Urinary bladder (tissue), 4 donors: ENCODE measurements at places on chromosomes 1 and 21. TPM values are rescaled to one million over a fixed set of nuclear protein-coding genes. Genes with fewer than 3 reads are reported as not detected.

Gene MAP1LC3C
- total RNA-seq, result 1.9 TPM

Gene E2F2
- total RNA-seq, result 2.9 TPM

Gene LGR6
- total RNA-seq, result 0.37 TPM

Gene LCE6A
- total RNA-seq, result not detected

Gene GRHL3
- 15.1 TPM for total RNA-seq

DNA sequence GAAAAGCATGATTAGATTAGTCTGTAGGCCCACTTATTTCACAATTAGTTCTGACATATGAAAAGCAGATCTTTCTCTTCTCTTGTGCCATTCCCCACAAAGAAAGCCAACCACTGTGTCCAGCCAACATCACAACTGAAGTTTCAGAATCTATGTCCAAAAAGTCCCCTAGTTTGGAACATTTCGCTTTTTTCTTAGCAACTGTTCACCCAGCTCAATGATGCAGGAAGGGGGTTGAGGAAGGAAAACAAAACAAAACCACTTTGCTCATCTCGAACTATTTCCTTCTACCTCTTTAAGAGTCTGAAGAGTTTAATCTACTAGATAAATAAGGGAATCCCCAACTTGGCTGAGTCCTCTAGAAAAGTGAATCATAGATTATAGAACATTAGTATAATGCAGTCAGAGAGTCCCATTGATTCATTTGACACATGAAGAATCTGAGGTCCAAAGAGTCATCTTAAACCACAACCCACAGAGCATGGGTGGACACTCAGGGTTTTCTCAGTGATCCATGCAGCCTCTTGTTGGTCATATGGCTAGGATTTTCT lies 159.3 kb upstream of the SGIP1 start:
- DNase-seq, result no peak

DNA sequence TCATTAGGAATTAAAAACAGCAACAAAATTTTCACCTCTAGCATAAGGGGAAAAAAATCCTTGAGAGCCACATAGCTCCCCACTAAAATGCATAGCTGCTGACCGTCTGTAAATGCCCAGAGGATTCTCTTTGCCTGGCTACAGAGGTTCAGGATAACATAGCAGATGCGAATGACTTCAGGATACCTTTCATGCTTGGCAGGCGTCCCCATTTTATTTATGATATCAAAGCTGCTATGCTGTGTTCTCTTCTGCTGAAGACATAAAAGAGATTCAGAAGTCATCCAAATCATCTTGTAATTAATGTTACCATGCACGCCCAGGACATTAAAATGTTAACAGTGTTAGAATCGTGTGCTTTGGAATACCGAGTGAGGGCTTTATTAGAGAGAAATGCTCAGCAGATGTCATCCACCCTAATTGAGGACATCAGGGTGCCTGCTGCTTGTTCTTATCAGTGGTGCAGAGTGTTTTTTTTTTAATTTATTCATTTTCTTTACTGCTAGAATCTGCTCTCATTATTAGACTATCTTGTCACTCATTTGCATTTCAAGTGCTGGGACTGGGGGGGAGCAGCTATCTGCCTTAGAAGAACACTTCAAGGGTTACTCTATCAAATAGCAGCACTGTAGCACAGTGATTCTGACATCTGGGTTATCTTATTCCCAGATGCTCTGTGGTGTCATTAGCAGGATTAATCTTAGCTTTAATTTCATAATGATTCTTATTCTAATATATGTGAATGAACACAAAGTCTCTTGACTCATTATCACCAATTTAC lies 139.5 kb downstream of the ZNF326 start:
- DNase-seq, result no peak

- no peak for DNase-seq
Measured at GRCh38 chr1:37315371-37315846, 159.0 kb upstream of the ZC3H12A start.

GRCh38 chr1:222759451-222760035 lies 22.5 kb downstream of the FAM177B start:
- DNase-seq, result no peak

DNA sequence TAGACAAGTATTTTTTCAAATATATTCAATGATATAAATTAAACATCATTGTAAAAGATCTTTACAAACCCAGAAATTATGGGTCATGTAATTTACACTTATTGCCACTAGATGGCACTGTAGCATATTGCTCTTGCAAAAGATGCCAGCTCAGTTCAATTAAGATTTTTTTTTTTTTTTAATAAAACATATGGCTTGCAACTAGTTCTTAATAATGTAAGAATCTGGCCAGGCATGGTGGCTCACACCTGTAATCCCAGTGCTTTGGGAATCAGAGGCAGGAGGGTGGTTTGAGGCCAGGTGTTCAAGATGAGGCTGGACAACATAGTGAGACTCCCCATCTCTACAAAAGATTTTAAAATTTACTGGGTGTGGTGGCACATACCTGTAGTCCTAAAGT lies 49.4 kb upstream of the DESI2 start:
- no peak for DNase-seq

- no peak for DNase-seq
Measured at GRCh38 chr21:38448671-38449385, 49.4 kb downstream of the ERG start.

DNA sequence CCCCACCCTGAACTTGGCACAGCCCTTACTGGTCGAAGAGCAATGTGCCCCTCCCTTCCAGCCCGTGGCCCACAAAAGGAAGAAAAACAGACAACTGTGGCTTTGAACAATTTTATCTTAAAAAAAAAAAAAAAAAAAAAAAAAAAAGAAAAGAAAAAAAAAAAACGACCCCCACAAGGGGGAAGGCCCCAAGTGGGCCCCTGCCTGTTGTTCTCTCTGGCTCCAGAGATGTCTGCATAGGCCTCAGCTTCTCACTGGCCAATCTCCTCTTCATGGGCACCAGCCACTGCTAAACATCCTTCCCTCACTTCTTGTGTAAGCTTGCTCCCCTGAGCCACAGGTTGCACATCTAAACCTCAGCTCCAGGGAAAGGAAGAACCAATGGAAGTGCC lies 386 bp upstream of the TSTD1 start:
- DNase-seq, result no peak

DNA sequence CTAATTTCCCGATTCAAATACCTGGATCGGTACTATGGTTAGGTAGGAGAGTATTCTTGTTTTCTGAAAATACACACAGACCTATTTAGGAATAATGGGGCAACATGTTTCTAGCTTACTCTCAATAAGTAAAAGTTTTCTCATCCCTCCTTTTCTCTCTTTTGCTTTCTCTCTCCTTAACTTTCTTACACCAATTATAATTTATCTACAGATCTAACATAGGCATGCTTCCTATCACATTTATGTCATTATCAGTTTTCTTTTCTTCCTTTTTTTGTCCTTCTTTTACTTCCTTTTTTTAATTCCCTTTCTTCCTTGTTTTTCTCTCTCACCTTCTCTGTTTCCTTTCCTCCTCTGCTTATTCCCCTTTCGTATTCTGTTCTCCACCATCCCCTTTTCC lies 20.3 kb downstream of the SNX7 start:
- DNase-seq, result no peak

GRCh38 chr1:43536196-43536863 lies 5.6 kb downstream of the PTPRF start:
- DNase-seq, result no peak

DNA sequence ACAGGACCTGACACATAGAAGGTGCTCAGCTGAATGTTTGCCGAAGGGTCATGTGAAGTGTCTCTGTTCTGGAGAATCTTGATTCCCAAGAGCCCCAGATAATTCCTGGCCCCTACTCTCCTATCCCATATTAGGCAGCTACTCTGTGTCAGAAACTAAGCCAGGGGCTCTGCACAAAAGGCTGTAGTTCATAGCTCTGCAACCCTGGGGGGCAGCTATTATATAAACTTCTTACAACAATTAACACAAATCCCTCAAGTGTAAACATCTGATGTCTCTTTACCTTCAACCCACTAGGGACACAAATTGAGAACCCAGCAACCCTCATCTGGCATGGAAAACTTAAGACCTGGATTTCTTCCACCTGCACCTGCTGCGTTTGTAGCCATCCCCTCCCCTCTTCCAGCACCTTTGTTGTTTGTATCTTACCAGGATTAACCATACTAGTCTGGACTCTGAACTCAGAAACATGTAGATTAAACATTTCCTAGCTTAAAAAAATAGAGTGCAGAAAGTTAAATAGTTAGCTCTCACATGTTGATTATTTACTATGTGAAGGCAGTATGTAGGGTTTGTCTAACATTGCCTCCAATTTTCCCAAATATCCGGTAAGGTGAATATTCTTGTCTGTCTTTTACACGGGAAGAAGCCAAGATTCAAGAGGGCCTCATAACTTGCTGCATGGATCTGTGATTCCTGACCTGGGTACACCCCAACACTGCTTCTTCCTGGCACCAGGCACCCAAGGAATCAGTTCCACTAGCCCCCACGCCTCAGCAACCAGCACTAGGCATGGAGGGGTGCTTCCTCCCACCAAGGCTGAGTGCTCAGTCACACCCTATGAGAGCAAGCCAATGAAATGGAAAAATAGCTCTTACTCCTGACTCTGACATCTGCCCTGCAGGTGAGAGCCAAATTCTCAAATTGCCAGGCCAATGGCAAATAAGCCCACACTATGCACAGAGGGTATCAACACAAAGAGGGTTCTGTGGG lies 220.7 kb upstream of the HOOK1 start:
- no peak for DNase-seq

GRCh38 chr1:34302798-34303197 lies 126.1 kb downstream of the C1orf94 start:
- DNase-seq, result no peak
